ENCODE measurements at places on chromosomes 1 and 21. TPM values are rescaled to one million over a fixed set of nuclear protein-coding genes. Genes with fewer than 3 reads are reported as not detected.

NECTIN4 gene
- 0.39 TPM for total RNA-seq

ZSWIM5 gene
- total RNA-seq = 23.6 TPM

DNALI1 gene
- 12.2 TPM for total RNA-seq

AMY2A gene
- total RNA-seq = not detected

EPS15 gene
- total RNA-seq = 139 TPM

SAMSN1 gene
- 28.3 TPM for total RNA-seq

FNDC5 gene
- total RNA-seq = 743 TPM

CFAP410 gene
- total RNA-seq = 20.6 TPM

RHD gene
- not detected for total RNA-seq

TDRD10 gene
- total RNA-seq = not detected

NEGR1 gene
- 0.51 TPM for total RNA-seq

DNA sequence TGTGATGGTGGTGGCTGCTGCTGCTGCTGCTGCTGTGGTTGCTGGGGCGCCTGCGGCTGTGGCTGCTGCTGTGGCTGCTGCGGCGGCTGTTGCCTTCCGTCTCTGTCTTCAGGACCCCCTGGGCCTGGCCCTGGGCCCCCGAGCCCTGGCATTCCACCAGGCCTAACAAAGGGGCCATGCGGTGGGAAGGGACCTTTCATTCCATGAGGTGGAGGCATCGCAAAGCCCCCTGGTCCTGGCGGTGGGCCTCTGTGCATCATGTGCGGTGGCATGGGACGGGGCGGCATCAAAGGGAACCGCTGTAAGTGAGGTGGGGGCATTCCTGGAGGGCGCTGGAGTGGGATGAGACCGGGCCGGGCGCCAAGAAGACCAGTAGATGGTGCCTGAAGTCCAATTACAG is 12.4 kb downstream of the SOD1 start:
- H3K4me3 ChIP-seq = no peak overlapping the region
- no peaks in the 10 kb centered on the region for H3K36me3 ChIP-seq
- no peak overlapping the region for H3K27ac ChIP-seq

DNA sequence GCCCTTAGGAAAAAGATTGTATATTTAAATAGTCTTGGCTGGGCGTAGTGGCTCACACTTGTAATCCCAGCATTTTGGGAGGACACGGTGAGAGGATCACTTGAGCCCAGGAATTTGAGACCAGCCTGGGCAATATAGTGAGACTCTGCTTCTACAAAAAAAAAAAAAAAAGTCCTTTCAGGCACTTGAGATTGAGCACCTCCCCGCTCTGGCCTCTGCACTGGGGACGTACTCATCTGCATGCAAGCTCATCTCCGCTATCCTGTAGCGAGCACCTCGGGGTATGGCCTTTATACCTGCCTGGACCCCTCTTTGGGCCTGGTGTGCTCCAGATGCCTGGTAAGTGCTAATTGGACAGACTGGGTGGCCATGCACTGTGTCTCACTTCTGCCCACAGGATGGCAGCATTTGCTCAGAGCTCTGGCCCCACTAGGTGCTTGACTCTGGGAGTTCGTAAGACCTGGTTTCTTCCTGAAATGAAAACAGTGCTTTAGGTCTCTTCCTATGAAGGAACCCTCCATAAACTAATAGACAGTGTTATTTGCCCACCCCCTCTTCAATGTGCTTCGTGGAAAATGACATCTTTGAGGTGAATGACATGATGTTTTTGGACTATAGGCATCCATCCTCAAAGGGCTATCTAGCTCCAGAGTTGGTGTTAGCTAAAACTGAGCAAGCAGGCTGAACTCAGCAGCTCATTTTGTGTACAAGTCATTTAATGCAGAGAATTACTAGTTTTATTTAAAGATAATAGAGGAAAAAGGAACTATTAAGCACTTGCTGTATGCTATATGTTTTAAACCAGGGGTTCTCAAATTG is 61.7 kb upstream of the ADAR start:
- H3K4me1 ChIP-seq = peaks cover 3% of the 10 kb centered on the region
- peak; percentile 78 for DNase-seq
- H3K27me3 ChIP-seq = peaks cover 2% of the 10 kb centered on the region
- H3K27ac ChIP-seq = no peak overlapping the region

GRCh38 chr1:9653491-9654050 is 2.0 kb downstream of the PIK3CD start:
- H3K36me3 ChIP-seq = no peaks in the 10 kb centered on the region
- H3K4me1 ChIP-seq = no peaks in the 10 kb centered on the region
- H3K4me3 ChIP-seq = no peak overlapping the region
- no peak for DNase-seq

GRCh38 chr1:168742994-168743650 is 14.1 kb upstream of the DPT start:
- no peak overlapping the region for H3K4me3 ChIP-seq
- DNase-seq = no peak
- no peaks in the 10 kb centered on the region for H3K36me3 ChIP-seq
- H3K4me1 ChIP-seq = peaks cover 16% of the 10 kb centered on the region

- H3K27me3 ChIP-seq = peaks cover 2% of the 10 kb centered on the region
- H3K27ac ChIP-seq = no peak overlapping the region
- H3K36me3 ChIP-seq = no peaks in the 10 kb centered on the region
- H3K4me1 ChIP-seq = no peaks in the 10 kb centered on the region
- no peak for DNase-seq
Measured at GRCh38 chr1:150477320-150477719, 9.9 kb upstream of the TARS2 start.

DNA sequence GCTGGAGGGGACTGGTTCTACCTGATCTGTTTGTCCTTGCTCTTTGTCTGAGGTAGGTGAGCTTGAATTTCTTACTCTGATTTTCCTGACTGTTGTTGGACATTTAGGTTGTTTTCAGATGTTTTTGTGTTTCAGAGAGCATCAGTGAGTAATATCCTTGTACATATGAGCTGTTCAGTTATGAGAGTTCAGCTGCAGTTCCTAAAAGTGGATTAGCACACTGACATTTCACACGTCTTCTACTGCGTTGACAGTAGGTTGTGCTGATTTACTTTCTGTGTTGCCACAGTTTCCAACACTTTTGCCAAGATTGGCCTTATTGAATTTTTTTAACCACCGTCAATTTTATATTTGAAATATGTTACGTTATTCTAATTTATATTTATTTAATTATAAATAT is 27.7 kb downstream of the CXADR start:
- peaks cover 3% of the 10 kb centered on the region for H3K27me3 ChIP-seq
- H3K36me3 ChIP-seq = peaks cover 7% of the 10 kb centered on the region

DNA sequence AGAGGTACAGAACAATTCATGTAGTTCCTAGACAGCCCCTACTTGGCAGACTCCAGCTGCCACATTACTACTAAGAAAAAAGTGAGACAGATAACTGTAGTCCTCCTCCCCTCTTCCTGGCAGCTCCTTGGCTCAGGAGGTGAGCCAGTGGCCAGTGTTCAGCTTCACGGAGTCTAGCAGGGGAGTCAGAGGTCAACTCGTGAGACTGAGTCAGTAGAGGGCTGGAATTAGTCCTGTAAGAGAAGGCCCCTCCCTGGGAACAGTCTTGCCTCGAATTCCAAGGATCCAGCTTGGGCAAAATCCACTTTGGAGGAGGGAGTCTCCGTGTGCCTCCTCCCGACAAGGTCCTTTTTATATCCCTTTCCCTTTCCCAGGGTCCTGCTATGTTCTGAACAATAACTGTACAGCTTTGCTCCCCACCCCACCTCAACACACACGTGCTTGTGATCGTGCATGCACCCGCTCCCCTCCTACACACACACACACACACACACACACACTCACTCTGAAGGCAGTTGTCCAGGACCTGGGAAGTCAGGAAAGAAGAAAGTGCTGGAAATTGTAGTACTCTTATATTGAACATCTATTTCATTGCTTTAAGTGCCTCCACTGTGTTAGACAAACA is 22.5 kb upstream of the SLC27A3 start:
- peaks cover 2% of the 10 kb centered on the region for H3K4me1 ChIP-seq
- DNase-seq = no peak
- peaks cover 8% of the 10 kb centered on the region for H3K36me3 ChIP-seq
- H3K4me3 ChIP-seq = no peak overlapping the region
- H3K27ac ChIP-seq = no peak overlapping the region

DNA sequence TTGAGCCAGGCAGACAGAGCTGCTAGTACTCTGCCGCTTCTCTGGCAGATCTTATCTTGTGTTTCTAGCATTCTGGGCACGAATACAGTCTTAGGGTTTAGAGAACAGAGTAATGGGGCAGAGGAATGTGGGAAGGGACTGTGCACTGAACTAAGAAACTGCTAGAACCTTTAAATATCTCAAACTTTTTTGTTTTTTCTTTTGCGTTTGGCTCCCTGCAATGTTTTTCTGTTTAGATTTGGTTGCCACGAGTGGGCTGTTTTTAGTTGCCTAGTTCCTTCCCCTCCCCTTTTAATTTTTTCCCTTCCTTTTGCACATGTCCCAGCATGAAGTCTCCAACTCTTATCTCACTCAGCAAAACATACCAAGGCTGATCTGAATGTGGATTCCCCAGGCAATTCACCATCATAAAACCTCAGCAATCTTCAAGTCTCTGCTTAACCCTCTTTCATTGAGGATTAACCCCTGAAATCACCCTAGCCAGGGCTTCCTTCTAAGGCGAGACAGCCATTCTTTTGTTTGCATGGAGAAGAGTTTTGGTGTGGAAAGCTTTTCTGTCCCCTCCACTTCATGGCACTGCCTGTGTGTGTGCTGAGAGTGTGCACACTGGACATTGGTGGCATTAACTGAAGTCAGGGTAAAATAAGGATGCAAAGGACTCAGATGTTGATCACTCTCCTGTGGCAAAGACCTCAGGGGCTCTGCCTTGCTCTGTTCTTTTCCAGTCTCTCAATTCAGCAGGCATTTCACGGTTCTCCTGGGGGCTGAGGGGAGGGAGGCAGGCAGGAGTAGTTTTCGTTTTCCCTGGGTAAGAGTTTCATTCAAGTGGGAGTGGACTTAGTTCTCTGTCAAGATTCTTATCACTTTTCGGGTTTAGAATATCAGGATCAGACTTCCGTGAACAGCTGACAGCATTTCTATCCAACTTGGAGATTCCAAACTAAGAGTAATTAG is 2.8 kb upstream of the ATF3 start:
- no peak overlapping the region for H3K27ac ChIP-seq
- H3K27me3 ChIP-seq = peaks cover 17% of the 10 kb centered on the region
- H3K36me3 ChIP-seq = no peaks in the 10 kb centered on the region
- no peak for DNase-seq

DNA sequence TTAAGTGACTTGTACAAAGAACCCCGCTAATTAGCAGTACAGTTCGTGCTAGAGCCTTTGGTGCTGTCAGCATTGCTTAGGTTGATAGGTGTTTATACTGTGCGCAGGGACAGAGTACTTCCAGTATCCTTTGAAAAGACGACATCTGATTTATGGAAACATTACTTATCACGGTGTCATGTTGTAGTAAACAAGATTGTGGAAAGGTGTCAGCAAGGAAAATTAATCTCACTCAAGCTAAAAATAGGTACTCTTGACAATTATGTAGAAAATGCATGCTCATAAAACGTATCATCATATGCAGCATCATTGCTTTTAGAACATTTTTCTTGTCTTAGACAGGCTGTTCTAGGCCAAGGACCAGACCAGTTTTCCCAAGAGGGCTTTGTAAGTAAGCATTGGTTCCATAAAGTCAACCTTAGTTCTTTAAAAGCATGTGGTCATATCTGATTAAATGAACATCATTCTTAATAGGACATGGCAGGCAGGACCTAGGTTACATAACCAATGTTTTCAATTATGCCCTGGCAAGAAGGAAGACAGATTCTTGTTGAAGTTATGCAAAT is 33.0 kb downstream of the SH3BGR start:
- no peak for DNase-seq
- H3K27me3 ChIP-seq = no peaks in the 10 kb centered on the region
- peaks cover 10% of the 10 kb centered on the region for H3K4me1 ChIP-seq
- H3K27ac ChIP-seq = no peak overlapping the region
- no peak overlapping the region for H3K4me3 ChIP-seq

DNA sequence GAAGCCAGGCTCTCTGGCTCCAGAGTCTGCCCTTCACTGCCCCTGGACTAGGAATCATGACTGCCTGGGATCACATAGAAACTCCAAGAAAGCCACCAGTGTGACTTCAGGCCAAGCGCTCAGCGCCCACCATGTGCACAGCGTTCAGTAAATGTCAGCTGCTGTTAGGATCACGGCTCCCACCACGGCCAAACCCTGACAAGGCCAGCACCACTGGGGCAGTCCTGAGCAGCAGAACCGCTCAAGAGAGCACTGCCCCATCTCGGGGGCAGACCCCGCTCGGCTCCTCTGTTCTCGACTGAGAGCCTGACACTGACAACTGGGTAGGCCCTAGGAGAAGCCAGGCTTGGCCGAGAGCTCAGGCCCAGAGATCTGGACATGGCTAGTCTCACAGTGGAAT is 10.0 kb downstream of the CAPZB start:
- no peak overlapping the region for H3K27ac ChIP-seq
- H3K4me3 ChIP-seq = no peak overlapping the region
- H3K36me3 ChIP-seq = no peaks in the 10 kb centered on the region
- peaks cover 2% of the 10 kb centered on the region for H3K27me3 ChIP-seq
- H3K4me1 ChIP-seq = peaks cover 20% of the 10 kb centered on the region

DNA sequence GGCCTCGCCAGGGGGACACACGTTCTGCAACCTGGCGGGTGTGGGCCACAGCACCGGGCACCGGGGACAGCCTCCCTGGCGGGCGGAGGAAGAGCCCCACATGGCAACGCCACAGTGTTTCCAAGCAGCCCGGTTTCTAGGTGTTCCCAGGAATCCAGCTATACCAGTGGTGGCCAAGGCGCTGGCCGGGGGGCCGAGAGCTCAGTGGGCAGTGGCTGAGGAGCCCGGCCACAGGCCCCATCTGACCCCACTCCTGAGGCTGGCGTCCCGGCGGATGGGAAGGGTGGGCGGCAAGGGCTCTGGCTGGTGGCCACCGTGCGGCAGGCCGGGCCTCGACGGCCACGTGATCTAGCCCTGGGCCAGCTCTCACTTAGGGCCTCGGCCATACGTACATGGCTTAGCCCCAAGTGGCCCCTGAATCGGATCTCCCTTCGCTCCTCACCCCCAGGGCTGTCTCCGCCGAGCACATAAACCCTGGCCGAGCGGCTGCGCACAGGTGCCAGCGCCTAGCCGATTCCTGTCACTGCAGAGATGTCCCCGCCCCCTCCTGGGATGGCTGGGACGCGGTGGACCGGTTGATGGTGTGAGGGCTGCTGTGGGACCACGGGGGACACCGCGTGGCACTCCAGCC is 68.7 kb downstream of the MORN1 start:
- H3K4me1 ChIP-seq = peaks cover 4% of the 10 kb centered on the region
- H3K27ac ChIP-seq = no peak overlapping the region
- DNase-seq = no peak
- H3K4me3 ChIP-seq = no peak overlapping the region
- peaks cover 4% of the 10 kb centered on the region for H3K27me3 ChIP-seq

DNA sequence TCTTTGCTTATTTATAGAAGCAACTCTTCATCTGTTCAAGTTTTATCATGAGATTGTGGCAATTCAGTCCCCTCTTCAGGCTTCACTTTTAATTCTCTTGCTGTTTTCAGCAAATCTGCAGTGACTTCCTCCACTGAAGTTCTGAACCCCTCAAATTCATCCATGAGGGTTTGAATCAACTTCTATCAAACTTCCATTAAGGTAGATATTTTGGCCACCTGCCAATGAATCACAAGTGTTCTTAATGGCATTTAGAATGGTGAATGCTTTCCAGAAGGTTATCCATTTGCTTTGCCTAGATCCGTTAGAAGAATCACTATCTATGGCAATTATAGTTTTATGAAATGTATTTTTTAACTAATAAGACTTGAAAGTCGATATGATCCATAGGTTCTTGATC is 946.7 kb upstream of the B3GALT2 start:
- no peaks in the 10 kb centered on the region for H3K27me3 ChIP-seq
- H3K27ac ChIP-seq = no peak overlapping the region
- no peak for DNase-seq
- H3K4me3 ChIP-seq = no peak overlapping the region
- H3K4me1 ChIP-seq = peaks cover 7% of the 10 kb centered on the region

GRCh38 chr1:98201666-98202081 is 280.8 kb upstream of the DPYD start:
- no peaks in the 10 kb centered on the region for H3K4me1 ChIP-seq
- H3K27me3 ChIP-seq = peaks cover 2% of the 10 kb centered on the region
- no peak overlapping the region for H3K4me3 ChIP-seq
- H3K36me3 ChIP-seq = no peaks in the 10 kb centered on the region
- no peak for DNase-seq

Data from glutamatergic neuron (in vitro differentiated cells).